ENCODE measurements at places on chromosomes 5 and 9. TPM values are rescaled to one million over a fixed set of nuclear protein-coding genes. Genes with fewer than 3 reads are reported as not detected.

The TMOD1 gene
- total RNA-seq = 1.5 TPM

The KCNN2 gene
- 0.25 TPM for total RNA-seq

The NCS1 gene
- 40.5 TPM for total RNA-seq

The MYOZ3 gene
- total RNA-seq = 0.59 TPM

The RACK1 gene
- 8,367 TPM for total RNA-seq

The SPATA31D4 gene
- not detected for total RNA-seq

The SLC25A2 gene
- total RNA-seq = 0.32 TPM

The GMCL2 gene
- not detected for total RNA-seq

The IL31RA gene
- total RNA-seq = 0.73 TPM

The PCDHB13 gene
- 0.33 TPM for total RNA-seq

The ANXA6 gene
- total RNA-seq = 410 TPM

The NR2F1-AS1 gene
- 17.1 TPM for total RNA-seq

The IRGM gene
- total RNA-seq = not detected

The SAPCD2 gene
- 31.1 TPM for total RNA-seq

The SPRY4 gene
- 7.4 TPM for total RNA-seq

The SPOCK1 gene
- 324 TPM for total RNA-seq

The GABRB2 gene
- not detected for total RNA-seq

The TTLL11 gene
- total RNA-seq = 3.7 TPM

The WNT8A gene
- total RNA-seq = not detected

The PCDHGA12 gene
- total RNA-seq = 8.7 TPM

The PCDHGB3 gene
- total RNA-seq = 1.3 TPM

The TBC1D9B gene
- total RNA-seq = 44.0 TPM

The MAMDC2 gene
- total RNA-seq = 26.4 TPM

The ATP6V1G1 gene
- 93.8 TPM for total RNA-seq

The CER1 gene
- total RNA-seq = not detected

The TMED7 gene
- 250 TPM for total RNA-seq

The EGR1 gene
- 1.2 TPM for total RNA-seq

The CD74 gene
- 0.07 TPM for total RNA-seq

The DENND4C gene
- total RNA-seq = 65.0 TPM

The TLR4 gene
- total RNA-seq = 51.7 TPM

The FBXL7 gene
- total RNA-seq = 5.3 TPM

The FYB1 gene
- not detected for total RNA-seq

The TLE4 gene
- total RNA-seq = 9.6 TPM

The PTPDC1 gene
- total RNA-seq = 8.3 TPM

The SARDH gene
- 0.35 TPM for total RNA-seq

The PCDHA13 gene
- under 0.01 TPM for total RNA-seq

The C6 gene
- not detected for total RNA-seq

The ADAMTS6 gene
- total RNA-seq = 117 TPM

The TAL2 gene
- not detected for total RNA-seq

The FIBCD1 gene
- total RNA-seq = not detected

The EGFL7 gene
- 500 TPM for total RNA-seq

The LHX6 gene
- total RNA-seq = 0.14 TPM

The GFI1B gene
- not detected for total RNA-seq

The SLC45A2 gene
- 0.13 TPM for total RNA-seq

The PCDHB8 gene
- 0.04 TPM for total RNA-seq

The SKIC3 gene
- 138 TPM for total RNA-seq

All from pulmonary artery endothelial cell (primary cell).